ENCODE measurements at places on chromosomes 3 and 15.

GRCh38 chr3:52132041-52132440 is 22.2 kb downstream of the POC1A start:
- DNase-seq, result no peak

- DNase-seq, result no peak
These were observed 28.3 kb upstream of the TMEM42 start for GRCh38 chr3:44833394-44833793.

GRCh38 chr3:178950676-178951075 is 120.9 kb downstream of the ZMAT3 start:
- DNase-seq, result no peak

- DNase-seq, result no peak
These were observed 6.5 kb downstream of the TOPAZ1 start for GRCh38 chr3:44248152-44248551.

DNA sequence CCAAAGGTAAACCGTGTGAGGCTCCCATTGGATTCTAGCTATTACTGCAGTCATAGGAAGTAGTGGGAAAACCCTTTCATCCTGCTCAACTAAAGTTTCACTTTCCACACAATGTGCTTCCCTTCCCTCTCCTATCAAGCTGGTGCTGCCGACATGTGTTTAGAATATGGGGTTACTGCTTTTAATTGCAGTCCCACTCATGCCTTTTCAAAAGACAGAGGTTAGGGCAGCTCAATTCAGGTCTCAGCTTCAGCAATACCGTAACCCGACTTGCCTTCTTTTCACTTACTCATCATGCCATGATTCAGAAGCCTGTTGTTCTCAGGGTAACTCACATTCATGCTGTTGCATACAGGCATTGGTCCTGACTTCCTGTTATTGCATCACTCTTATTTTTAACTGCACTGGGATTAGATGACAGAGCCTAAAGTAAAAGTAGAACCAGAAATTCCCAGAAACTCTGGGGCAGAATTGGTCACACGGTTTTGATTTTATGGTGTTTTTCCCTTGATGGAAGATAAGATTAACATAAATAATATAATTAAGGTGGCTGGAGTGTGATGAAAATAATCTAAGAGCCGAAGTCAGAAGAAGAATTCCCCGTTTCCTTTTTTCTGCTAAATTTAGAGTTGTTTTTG is 45.7 kb downstream of the C2CD4B start:
- DNase-seq, result no peak

GRCh38 chr15:63365273-63365680 is 16.4 kb downstream of the CA12 start:
- no peak for DNase-seq

GRCh38 chr3:34200576-34200975 is 402.1 kb downstream of the PDCD6IP start:
- no peak for DNase-seq

DNA sequence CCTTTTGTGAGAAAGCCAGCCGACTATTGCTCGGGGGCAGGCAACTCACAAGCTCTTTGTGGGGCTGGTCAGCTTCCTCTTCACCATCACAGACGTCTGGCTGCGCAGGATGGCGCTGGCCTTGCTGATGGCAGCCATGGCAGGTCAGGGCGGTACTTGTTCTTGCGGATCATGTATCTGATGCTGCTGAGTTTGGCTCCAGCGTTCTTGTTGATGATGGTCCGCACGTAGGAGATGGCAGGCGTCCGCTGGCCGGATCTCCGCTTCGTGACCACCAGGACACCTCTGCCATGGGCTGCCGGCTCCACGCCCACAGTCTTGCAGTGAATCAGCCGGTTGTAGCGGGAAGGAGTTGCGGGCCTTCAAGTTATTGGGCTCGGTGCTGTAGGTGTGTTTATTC is 67.9 kb upstream of the SLC7A14 start:
- no peak for DNase-seq

DNA sequence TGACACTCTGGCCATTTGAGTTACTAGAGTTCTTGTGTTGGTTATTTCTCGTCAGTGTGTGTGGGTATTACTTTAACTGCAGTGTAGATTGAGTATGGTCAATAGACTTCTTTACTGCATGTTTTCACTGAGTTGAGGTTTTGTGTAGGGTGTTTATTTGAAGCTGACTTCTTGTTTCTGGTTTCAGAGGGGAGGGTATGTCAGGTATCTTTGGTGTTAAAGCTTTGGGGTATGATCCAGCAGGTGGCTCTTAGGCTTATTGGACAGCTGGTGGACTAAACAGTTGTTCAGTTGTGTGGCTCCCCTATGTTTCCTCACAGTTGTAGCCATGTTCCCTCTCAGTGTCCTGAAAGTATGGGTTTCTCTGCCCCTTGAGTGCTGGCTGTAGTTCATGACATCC is 72.0 kb downstream of the AKAP13 start:
- DNase-seq, result no peak

DNA sequence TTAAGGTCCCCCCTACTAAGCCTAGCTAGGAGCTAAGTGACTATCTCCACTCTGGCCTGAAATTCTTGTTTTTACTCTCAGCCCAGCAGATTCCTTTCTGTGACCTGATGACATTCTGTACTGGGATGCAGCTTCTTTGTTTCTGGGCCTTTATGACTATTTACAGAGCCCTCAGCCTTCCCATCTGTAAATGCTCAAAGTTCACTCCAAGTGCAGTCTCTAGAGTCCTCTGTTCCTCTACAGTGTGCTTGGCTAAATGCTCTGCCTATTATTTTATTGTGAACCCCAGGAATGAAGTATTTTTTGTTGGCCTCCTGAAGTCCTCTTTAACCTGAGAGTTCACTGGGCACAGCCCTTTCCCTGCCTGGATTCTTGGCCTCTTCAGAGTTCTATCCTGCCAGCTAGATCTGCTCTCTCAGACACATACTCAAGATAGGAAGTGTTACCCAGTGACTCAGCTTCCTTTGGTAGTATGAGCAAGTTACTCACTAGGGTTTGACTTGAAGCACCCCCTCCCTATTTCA is 278.1 kb upstream of the P2RY1 start:
- no peak for DNase-seq

DNA sequence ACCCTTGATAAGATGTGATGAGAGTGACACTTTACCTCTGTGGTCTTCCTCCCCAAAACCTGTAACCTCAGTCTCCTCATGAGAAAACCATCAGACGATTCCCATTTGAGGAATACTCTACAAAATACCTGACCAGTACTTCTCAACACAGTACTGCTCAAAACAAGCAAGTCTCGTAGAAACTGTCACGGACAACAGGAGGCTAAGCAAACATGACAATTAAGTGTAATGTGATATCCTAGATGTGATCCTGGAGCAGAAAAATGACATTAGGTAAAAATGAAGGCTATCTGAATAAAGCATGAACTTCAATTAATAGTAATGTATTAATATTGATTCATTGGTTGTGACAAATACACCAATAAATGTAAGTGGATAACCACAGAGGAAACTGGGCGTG is 113.6 kb downstream of the CACNA2D3 start:
- no peak for DNase-seq

DNA sequence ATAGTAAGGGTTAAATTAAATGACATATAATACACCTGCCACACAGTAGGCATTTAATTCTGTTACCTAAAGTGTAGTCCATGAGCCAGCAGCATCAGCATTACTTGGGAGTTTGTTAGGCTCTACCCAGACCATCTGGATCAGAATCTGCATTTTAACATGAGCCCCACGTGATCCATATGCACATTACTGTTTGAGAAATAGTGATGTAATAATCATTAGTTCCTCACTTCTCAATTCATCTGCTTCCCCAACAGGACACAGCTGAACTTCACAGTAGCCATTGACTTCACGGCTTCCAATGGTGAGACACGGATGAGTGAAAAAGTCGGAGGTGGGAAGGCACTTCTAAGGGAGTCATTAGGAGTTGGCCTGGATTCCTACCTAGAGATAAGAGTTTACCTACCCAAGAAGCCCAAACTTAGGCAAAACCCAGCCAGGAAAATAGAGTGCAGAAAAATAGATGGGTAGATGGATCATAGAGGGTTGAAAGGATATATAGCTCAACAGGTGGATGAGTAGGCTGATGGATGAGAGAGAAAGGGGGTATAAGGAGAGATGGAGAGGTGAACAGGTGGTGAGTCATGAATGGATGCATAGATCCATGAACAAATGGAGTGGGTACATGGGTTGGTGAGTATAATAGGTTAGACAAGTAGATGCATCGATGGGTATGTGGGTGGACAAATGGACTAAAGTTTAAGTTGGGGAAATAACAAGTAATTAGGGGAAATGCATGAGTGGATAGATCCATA is 13.3 kb downstream of the CPNE9 start:
- DNase-seq, result no peak

GRCh38 chr3:112829046-112829445 is 17.6 kb downstream of the CD200R1L start:
- no peak for DNase-seq

DNA sequence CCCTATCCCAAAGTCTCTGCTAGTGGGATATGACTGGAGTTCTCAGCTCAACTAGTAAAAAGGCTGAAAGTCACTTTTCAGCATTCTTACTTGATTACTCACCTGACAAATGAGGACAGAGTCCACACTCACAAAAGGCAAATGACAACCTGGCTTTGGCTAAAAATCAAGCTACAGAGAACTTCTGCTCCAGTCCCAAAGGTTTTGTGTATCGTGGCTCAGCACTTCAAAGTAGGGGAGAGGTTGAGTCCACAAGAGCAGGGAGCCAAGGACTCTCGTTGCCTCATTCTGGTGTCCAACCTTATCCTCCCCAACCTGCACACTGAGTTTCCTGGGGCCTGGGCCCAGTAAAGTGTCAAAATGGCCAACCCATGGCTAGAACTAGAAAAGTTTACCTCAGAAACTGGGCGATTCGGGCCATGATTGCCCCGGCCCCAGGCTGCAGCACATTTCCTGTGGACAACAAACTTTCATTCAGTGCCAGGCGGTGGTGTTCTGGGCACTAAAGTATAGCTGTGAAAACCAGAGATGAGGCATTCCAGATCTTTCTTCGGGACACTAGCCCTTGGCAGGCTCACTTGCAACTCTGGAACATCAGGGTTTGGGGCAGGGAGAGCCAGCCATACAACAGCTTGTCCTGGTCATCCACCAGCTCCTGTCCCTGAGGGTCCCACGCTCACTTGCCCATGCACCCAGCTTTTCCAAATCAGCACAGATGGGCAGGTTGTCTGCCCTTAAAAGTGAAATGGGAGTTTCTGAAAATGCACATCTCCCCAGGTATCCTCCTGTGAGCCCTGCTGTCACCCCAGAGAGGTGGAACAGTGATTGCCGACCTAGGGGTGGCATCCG is 3.1 kb downstream of the ACAA1 start:
- no peak for DNase-seq

DNA sequence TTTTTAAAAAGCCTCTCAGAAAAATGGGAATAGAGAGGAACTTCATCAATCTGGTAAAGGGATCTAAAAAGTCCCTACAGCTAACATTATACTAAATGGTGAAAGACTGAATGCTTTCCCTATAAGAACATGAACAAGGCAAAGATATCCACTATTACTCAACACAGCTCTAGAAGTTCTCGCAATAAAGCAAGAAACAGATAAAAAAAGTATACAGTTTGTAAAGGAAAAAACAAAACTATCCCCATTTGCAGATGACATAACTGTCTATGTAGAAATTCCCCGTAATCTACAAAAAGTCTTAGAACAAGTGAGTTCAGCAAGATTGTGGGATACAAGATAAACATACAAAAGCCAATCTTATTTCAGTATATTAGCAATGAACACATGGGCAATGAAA is 15.4 kb downstream of the EDC3 start:
- no peak for DNase-seq

- no peak for DNase-seq
These were observed 143.5 kb upstream of the SOX2 start for GRCh38 chr3:181568248-181568647.

GRCh38 chr3:59502806-59503205 is 453.0 kb upstream of the CFAP20DC start:
- no peak for DNase-seq

- DNase-seq, result no peak
These were observed 260.1 kb upstream of the PLSCR5 start for GRCh38 chr3:146865175-146865755.

- DNase-seq, result no peak
These were observed 15.9 kb downstream of the ATG7 start for GRCh38 chr3:11288021-11288491.

DNA sequence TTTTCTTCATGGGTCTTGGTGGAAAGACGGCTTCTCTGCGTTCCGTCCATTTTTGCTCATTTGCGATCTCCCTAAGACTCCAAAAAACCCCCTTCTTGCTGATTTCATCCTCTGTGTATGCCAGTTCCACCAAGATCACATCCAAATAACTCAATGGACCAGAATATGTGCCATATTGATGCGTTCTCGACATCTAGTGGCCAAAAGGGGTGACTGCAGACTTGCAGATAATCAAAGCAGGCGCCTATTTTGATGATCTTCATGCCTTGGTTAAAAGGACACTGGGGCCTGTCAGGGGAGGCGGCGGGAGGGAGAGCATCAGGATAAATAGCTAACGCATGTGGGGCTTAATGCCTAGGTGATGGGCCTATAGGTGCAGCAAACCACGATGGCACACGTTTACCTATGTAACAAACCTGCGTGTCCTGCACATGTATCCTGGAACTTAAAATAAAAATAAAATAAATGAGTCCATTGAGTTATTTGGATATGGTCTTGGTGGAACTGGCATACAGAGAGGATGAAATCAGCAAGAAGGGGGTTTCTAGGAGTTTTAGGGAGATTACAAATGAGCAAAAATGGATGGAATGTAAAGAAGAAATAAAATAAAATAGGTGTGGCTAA is 104.2 kb upstream of the RAD18 start:
- no peak for DNase-seq

- DNase-seq, result no peak
These were observed 134.9 kb upstream of the IQSEC1 start for GRCh38 chr3:13207975-13208705.

DNA sequence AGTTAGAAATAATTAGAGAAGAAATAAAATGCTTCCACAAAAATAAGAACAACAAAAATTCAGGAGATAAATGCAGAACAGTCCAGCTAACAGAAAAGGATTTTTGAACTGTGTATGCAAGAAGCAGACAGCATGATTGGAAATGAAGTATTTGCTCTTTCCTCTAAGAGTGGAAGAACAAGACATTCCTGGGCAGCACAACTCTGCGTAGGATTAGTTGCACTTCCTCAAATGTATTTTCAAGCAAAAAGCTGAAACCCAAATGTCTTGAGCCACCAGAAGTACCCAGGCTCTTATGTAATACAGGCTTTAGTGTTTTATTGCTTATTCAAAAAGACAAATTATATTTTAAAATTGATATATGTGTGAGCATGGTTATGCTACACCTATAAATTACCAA is 127.2 kb downstream of the ZBTB20 start:
- no peak for DNase-seq

DNA sequence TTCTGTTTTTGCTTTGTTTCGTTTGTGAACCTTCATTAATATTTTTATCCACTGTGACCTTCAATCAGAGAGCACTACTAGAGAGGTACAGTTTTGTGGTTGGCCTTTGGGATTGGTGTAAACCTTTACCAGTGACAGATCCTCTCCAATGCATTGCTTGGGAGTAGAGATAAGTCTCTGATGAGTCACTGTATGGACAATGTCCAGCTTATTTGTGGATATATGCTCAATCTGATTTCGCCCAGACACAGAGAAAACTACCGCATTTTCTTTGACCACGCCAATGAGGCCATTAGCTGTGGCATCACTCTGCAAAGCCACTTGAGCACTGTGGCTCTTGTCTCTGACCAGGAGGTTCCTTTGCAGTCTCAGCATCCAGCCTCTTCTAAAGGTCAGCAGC is 964.7 kb downstream of the TUSC7 start:
- no peak for DNase-seq

- no peak for DNase-seq
These were observed 43.9 kb downstream of the BHLHE40 start for GRCh38 chr3:5022966-5023776.

All from activated B cell treated with CpG ODN at 0.5 μM for 24 hours (primary cell).